ENCODE measurements at places on chromosomes 16 and 17. TPM values are rescaled to one million over a fixed set of nuclear protein-coding genes. Genes with fewer than 3 reads are reported as not detected.

DNA sequence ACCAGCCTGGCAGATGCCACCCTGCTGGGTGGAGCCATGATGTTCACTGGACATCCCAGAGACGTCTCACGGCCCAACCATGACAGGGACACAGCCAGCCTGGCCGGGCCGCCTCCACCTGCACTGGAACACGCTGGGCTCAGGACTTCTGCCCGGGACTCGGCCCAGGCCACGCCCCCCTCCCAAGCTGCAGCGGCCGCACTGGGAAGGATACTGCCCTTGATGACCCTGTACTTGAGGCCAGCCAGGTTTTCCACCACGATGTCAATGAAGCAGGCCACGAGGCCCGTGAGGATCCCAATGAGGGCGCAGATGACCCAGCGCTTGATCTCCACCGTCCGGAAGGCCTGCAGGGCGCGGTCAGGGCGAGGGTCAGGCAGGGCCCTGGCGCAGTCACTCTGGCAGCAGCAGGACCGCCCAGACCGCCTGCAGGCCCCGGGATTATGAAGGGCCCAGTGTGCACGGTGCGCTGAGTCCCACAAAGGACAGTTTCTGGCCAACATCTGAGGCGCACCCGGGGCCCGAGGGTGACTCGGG lies 14.2 kb downstream of the CLCN7 start:
- DNase-seq, result no peak
- H3K4me3 ChIP-seq, result no peak overlapping the region
- H3K36me3 ChIP-seq, result peaks cover 6% of the 10 kb centered on the region
- no peaks in the 10 kb centered on the region for H3K4me1 ChIP-seq
- no peak overlapping the region for H3K27ac ChIP-seq

Gene WNK4
- total RNA-seq, result not detected

DNA sequence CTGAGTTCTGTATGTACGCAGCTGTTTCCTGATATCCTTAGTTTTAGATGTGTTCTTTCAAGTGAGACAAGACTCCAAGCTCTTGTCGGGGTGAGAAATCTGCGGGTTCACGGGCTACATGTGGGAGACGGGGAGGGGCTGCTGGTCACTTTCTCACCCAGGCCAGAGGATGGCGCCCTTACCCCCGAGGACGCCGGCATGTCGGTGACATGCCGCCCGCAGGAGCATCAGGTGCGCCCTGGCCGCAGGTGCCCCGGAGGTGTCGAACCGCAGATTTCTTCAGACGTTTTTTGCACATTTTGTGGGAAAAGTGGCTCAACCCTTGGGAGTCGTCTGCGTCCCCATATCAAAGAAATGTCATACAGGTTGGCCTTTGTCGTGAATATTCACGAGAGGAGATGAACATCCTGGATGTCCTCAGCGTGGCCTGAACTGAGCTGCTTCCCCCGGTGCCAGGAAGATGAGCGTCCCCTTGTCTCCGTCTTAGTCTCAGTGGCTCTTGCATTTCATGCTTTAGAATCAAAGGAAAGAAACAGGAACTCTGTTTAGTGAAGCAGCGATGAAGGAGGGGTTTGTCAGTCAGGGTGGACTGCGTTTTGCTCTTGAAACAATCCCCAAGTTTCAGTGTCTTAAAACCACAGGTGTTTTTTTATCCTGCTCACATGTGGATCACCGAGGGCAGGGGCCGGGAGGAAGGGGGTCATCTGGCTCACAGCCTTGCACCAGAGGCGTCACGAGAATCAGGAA lies 75.4 kb upstream of the ZNF750 start:
- H3K27me3 ChIP-seq, result no peaks in the 10 kb centered on the region
- no peak overlapping the region for H3K4me3 ChIP-seq
- peak; percentile 16 for DNase-seq
- peaks cover 27% of the 10 kb centered on the region for H3K36me3 ChIP-seq
- no peak overlapping the region for H3K27ac ChIP-seq

DNA sequence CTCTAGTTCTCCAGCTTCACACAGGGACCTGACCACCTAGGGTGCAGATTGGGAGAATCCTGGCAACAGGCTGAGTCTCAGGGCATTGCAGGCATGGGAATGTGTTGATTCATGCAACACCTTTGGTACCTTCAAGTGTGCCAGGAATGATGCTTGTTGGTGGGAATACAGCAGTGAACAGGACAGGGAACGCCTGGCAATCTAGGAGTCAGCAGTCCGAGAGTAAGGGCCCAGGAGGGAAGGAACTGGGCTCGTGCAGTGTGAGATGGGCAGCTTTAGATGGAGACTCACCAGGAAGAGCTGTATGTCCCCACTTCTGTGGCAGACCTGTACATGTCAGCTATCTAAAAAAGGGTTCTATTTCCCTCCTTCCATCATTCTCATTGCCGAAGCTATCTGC lies 12.0 kb upstream of the MRC2 start:
- no peak for DNase-seq
- H3K4me3 ChIP-seq, result no peak overlapping the region
- no peaks in the 10 kb centered on the region for H3K36me3 ChIP-seq
- H3K4me1 ChIP-seq, result no peaks in the 10 kb centered on the region

- H3K27me3 ChIP-seq, result no peaks in the 10 kb centered on the region
- peaks cover 47% of the 10 kb centered on the region for H3K4me1 ChIP-seq
- peak overlapping the region; percentile 93 for H3K27ac ChIP-seq
Observed at GRCh38 chr16:30354423-30355143, 525 bp downstream of the CD2BP2 start.

- H3K4me1 ChIP-seq, result no peaks in the 10 kb centered on the region
- DNase-seq, result peak; percentile 69
- H3K27me3 ChIP-seq, result no peaks in the 10 kb centered on the region
- H3K4me3 ChIP-seq, result no peak overlapping the region
Observed at GRCh38 chr17:4598776-4599504, 14.6 kb downstream of the SMTNL2 start.

Gene PABPN1L
- not detected for total RNA-seq

Gene OR4D1
- total RNA-seq, result not detected

- no peak overlapping the region for H3K4me3 ChIP-seq
- no peaks in the 10 kb centered on the region for H3K4me1 ChIP-seq
- H3K36me3 ChIP-seq, result no peaks in the 10 kb centered on the region
- H3K27ac ChIP-seq, result no peak overlapping the region
- H3K27me3 ChIP-seq, result no peaks in the 10 kb centered on the region
- DNase-seq, result no peak
Observed at GRCh38 chr16:59759296-59759695, 1025.2 kb upstream of the GOT2 start.

DNA sequence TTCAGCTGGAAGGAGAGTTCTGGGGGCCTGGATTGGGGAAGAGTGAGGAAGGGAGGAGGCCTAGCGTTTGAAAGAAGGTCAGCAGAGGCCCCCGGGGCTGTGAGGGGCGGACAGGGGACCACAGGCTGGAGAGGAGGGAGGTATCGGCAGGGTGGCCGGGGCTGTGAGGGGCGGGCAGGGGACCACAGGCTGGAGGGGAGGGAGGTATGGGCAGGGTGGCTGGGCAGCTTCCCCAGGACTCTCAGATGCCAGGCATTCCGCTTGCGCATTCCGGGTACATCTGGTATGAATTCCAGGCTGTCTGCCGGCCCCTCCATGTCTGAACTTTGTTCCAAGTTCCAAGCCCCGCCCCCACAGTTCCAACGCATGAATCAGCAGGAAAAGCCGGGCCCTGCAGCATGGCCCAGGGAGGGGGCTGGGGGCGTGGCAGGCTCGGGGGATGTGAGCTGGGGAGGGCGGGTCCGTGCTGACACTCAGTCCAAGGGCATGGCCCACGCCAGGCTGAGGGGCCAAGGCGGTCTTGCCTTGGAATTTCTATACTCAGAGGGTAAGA lies 4.3 kb upstream of the TLCD2 start:
- peaks cover 38% of the 10 kb centered on the region for H3K4me1 ChIP-seq
- peak overlapping the region; percentile 96 for H3K4me3 ChIP-seq
- DNase-seq, result peak; percentile 97
- H3K36me3 ChIP-seq, result peaks cover 32% of the 10 kb centered on the region
- H3K27ac ChIP-seq, result peak overlapping the region; percentile 100
- no peaks in the 10 kb centered on the region for H3K27me3 ChIP-seq

GRCh38 chr16:53991754-53992378 lies 287.9 kb downstream of the FTO start:
- no peak overlapping the region for H3K4me3 ChIP-seq
- no peaks in the 10 kb centered on the region for H3K4me1 ChIP-seq
- no peaks in the 10 kb centered on the region for H3K27me3 ChIP-seq
- DNase-seq, result no peak
- no peaks in the 10 kb centered on the region for H3K36me3 ChIP-seq
- H3K27ac ChIP-seq, result no peak overlapping the region

Gene HS3ST3A1
- total RNA-seq, result 5.7 TPM

DNA sequence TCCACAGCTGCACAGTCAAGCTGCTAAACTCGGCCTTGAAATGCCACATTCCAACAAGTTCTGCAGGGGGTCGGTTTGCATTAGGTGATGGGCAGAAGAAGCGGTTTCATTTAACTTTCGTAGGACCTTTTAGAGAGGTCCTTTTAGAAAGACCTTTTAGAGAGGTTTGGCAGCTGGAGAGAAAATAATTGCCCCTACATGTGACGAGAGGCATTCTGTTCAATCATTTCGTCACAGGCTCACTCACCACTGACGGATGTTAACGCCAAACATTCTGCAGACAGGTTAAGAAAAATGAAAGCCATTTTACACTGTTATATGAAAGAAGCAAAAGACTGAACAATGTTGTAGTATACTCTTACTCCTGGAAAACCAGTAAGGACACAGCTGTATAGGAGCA lies 76.5 kb upstream of the ZNF423 start:
- no peaks in the 10 kb centered on the region for H3K36me3 ChIP-seq
- H3K4me3 ChIP-seq, result no peak overlapping the region
- DNase-seq, result no peak
- peaks cover 4% of the 10 kb centered on the region for H3K4me1 ChIP-seq
- peaks cover 5% of the 10 kb centered on the region for H3K27me3 ChIP-seq

Gene CD300A
- total RNA-seq, result 0.78 TPM

GRCh38 chr17:82548681-82549303 lies 29.3 kb downstream of the FOXK2 start:
- H3K4me3 ChIP-seq, result no peak overlapping the region
- H3K27me3 ChIP-seq, result no peaks in the 10 kb centered on the region
- no peak overlapping the region for H3K27ac ChIP-seq
